ENCODE measurements at places on chromosomes 12 and 14.
A peak's percentile ranks its signal among the peaks of the same experiment; 100 is the strongest.

DNA sequence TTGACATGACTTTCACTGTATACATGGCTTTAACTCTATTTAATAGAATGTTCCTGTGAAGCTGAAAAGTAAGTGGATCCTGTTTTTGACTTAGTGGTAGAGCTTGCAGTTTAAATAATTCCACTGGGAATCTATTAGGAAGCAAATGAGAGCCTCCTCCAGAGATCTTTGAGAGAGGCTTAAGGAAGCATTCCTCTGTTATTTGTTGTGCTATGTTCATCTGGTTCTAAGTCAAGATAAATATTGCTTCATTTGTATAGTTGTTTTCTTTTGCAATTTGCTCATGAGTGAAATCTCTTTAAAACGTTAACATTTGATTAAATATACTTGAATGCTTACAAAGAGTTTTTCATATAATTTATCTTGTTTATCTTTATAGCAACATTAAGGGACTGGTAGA, 70.4 kb downstream of the TMTC2 start:
- no peak for DNase-seq

GRCh38 chr12:4579305-4580102, 17.5 kb downstream of the DYRK4 start:
- no peak for DNase-seq

GRCh38 chr12:4270016-4270830, 3.3 kb upstream of the CCND2 start:
- DNase-seq, result no peak

DNA sequence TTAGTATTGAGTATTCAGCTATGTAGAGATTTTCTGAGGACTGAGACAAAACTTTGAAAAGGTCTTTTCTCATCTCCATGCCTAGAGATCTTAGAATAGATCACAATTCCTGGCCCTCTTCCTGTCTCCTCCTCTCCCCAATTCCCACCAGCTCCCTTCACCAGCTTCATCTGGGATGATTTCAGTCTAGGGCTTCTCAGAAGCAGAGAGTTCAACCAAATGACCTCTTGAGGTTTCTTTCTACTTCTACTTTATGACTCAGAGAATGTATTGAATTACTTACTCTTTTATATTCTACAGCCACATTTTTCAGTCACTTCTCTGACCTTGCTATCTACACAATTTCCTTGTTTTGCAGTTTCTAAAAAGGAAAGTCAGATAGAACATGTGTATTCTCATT, 19.4 kb upstream of the SNX6 start:
- peak; percentile 91 for DNase-seq

DNA sequence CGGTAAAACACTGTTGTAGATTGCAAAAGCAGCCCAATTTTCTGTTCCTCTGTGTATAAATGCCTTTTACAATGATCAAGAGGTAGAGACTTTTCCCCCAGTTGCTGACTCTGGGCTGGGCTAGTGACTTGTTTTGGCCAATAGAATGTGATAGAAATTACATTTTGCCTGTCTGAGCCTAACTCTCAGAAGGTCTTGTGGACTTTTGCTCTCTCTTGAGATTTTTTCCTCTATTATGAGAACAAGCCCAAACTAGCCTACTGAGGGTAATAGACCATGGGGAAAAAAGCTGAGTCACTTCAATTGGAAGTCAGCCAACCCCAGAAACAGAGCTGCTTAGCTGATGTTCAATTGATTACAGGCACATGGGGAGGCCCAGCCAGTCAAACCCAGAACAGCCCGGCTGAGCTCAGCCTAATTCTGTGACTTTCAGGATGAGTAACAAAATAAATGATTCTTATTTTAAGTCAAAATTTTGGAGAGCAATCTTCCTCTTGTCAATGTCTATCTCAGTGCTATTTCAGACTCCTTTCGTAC, 61.4 kb downstream of the MYF5 start:
- peak; percentile 95 for DNase-seq

DNA sequence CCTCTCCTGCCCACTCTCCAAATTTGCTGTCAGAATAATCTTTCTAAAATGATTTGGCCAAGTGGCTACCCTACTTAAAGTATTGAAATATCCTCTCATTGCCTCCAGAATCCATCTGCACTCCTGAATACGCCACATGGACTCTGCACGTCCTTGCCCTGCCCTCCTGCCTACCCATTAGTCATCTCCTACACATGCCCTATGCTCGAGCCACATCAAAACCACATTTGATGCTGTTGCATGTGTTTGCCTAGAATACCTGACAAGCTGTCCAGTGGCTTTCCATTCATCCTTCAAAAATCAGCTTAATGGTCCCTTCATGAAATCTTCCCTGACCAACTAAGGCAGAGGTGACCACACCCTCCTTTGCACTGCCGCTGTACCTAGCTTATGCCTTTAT, 17.0 kb downstream of the VCPKMT start:
- no peak for DNase-seq

DNA sequence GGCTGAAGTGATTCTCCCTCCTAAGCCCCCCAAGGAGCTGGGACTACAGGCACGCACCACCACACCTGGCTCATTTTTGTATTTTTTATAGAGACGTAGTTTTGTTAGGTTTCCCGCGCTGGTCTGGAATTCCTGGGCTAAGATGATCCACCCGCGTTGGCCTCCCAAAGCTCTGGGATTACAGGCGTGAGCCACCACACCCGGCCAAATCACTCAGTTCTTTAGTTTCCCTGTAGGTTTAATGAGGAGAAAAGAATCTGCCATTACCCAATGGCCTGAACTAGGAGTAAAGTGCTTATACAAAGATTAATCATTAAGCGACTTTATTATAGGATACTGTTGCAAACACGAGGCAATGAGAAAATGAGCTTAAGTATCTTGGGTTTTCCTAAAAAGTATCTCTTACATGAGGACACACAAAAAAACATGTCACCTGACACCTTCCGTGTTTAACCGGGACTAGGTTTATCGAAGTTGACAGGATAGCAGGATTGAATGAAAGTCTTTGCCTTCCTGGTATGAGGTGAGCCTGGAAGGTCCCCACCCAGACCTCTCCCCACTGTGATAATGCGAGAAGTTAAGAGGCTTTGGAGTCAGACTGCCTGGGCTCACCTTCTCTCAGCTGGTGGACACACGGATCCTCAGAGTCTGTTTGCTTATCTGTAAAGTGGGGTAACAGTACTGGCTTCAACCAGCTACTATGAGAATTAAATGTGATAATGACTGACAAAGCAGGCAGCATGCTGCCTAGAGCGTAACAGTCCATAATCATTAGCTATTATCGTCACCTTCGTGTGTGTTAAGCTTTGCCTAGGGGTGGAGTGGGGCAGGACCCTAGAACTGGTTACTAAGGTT, 133.5 kb upstream of the KRAS start:
- DNase-seq, result no peak

- DNase-seq, result peak; percentile 70
Observed at GRCh38 chr12:108597559-108598471, at the start of gene TMEM119. Gene TMEM119 (minus strand): TSS chr12:108598084. CDS start chr12:108592383, 5,701 bp downstream.

DNA sequence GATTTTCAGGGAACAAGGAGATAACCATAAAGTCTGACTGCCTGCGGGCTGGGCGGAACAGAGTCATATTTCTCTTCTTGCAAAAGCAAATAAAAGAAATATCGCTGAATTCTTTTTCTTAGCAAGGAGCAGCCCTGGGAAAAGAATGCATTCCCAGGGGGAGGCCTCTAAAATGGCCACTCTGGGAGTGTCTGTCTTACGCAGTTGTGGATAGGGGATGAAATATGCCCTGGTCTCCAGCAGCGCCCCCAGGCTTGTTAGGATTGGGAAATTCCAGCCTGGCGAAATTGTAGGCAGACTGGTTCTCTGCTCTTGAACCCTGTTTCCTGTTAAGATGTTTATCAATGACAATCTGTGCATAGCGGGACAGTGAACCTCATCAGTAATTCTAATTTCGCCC, 40.5 kb downstream of the PCNX1 start:
- DNase-seq, result no peak

- no peak for DNase-seq
Observed at GRCh38 chr14:51807356-51807755, 53.1 kb upstream of the GNG2 start.

All from fibroblast of skin of left biceps (primary cell).